ENCODE measurements at places on chromosomes 3 and 15.
A peak's percentile ranks its signal among the peaks of the same experiment; 100 is the strongest.

GRCh38 chr15:51444807-51445206, 103.4 kb downstream of the GLDN start:
- DNase-seq = no peak

DNA sequence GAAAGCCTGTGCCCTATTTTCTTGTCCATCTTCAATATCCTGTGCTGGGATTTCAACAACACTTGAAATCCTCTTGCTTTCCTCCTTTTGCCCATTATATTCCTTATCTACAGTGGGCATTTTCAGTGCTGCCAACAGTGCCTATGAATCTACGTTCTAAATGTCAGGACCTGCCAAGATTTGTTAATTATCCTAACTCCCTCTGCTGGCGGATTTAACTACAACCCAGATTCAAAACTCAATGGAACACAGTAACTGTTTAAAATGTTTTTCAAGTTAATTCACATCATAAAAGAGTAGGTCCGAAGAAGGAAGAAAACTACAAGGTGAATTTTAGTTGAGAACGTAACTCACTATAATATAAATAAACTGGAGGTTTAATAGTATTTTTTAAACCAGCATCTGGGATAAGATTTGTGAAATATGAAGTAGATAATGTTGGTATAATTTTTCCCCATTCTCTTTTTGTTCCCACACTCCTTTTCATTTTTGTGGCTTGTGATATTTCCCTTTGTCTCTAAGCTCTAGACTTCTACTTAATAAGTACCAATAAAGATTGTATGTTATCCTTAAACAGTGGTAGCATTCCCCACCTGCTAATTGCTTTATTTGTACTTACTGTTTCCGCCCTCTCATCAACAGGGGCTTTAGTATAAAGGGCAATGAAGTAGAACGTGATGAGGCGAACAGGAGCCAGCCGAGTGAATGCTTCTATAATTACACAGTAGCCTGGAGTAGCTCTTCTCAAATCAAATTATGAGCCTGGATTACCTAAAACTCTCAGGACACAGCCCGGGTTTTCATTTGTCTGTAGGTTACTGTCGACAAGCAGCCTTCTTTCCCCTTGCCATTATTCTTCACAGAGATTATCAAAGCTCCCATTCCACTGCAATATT, 302.5 kb upstream of the ATP11B start:
- no peak for DNase-seq

GRCh38 chr15:99963096-99963825, 230.0 kb upstream of the LYSMD4 start:
- DNase-seq = no peak

DNA sequence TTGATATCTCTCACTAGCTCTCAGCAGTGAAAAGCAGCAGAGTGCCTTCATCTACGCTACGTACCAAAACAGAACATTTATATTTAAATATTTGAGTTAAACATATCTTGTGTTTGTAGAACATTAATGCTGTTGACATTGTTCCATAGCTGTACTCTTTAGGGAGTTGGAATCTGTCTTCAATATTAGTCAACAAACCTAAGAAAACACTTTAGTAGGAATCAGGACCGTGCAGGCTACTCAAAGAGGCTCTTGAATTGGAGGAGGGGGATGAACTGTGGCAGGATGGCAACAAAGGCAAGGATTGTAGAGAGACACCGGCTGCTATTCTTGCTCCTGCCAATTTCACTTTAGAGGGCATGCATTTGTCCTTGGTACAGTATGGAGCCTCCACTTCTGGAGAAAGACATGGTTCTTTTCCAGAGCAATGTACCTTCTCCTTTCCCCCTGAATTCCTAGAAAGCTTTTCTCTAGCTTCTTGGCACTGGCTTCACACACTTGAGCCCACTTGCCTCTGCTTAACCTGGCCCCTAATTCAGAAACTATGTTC, 265.9 kb downstream of the CD47 start:
- no peak for DNase-seq

DNA sequence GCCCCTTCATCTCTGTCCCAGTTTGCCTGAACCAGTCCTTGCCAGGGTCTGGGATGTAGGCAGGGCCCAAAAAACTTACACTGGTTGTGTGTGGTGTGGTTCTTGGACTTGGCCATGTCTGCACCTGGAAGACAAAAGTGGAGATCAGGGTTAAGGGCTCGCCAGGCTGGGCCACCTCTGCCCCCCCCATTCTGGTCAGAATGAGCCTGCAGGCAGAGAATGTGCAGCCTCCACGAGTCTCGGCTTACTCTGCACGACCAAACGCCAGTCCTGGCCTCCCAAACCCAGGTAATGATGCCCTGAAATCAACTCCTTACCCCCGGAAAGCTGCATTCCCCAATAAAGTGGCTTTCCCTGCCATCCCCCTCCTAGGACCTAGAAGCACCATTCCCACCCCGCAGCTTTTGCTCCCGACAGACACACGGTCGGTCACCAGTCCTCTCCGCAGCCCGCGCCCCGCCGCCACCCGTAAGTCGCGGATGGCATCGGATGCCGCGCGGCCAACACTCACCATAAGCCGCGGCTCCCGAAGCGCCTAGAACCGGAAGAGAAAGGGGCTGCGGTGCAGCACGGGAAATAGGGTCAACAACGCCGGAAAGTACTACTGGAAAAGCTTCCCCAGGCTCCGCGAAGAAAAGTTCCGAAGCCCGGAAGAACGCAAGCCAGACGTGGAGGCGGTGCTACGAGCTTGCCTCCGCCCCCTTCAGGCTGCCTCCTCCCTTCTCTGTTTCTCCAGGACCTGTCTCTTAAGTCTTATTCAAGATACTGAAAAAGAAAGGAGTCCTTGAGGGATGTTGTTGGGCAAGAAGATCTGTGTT, at the start of gene RPL29:
Gene RPL29, minus strand, starts transcription at position 550 of the 818 bp plus-strand sequence. Its CDS starts 434 bp downstream, at position 116.
- DNase-seq = peak; percentile 97

DNA sequence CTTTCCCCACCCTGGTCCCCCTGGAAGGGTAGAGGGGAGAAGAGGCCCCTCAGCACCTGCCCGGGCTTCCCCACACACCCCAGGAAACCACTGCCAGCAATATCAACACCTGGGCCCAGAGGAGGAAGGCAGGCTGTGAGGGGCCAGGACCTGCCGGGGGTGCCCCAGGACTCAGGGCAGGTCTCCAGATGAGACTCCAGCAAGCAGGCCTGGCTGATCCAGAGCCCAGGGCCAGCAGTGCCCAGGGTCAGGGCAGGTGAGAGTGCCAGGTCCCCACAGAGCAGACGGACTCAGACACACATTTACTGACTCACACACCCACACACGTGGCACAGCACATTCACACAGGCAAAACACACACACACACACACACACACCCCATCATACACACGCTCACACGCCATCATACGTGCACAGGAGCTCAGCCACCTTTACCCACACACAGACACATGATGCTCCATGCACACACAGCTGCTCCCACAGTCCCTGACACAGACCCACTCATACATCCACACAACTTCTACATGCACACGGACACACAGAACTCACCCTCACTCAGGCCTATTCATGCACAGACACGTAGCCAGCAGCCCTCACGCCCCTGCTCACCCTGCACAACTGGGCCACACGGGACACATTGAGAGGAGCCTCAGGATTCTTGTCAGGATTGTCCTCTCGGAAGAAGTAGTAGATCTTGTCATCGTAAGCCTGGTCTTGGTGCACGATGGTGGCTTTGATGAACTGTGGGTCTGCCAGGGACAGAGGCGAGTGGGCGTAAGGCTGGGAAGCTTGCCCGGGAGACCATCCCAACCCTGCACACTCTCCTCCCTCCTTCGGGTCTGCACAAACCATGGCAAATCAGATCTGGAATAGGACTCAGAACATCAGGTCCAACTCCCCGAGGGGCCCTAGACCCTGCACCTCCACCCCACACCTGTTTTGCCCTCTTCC, 17.5 kb downstream of the SEMA7A start:
- DNase-seq = no peak

GRCh38 chr3:121243208-121243607, 302.6 kb downstream of the POLQ start:
- no peak for DNase-seq

- peak; percentile 76 for DNase-seq
Observed at GRCh38 chr3:150146991-150147761, 176.5 kb upstream of the PFN2 start.

DNA sequence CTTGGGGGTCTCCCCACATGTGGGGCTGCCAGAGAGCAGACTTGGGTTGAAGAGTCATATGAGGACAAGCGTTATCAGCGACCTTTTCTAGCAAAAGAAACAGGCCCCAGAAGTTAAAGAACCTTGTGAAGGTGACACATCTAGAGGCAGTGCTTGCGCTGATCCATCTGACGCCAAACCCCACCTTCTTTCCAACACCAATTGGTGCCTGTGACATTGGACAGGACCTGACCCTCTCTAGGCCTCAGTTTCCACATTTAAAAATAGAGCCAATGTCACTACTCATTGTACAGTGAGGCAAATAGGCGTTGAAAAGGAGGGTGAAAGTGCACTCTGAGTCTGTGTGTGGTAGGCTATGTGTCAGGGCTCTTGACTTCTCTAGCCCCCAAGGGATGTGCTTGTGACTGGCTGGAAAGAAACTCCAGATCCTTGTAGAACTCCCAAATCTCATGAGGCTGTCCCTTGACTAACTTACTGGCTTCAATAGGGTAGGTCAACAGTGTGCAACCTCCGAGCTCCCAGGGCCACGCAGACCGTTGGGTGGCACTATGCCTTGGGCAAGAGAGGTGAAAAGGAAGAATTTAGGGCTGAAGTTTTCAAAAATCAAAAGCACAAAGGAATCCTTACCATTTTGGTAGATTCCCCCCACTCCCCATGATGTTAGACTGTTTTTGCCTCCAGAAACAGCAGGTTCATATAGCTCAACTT, 666 bp upstream of the FAM219B start:
- no peak for DNase-seq

- no peak for DNase-seq
Observed at GRCh38 chr3:58082047-58082446, 73.8 kb downstream of the FLNB start.

DNA sequence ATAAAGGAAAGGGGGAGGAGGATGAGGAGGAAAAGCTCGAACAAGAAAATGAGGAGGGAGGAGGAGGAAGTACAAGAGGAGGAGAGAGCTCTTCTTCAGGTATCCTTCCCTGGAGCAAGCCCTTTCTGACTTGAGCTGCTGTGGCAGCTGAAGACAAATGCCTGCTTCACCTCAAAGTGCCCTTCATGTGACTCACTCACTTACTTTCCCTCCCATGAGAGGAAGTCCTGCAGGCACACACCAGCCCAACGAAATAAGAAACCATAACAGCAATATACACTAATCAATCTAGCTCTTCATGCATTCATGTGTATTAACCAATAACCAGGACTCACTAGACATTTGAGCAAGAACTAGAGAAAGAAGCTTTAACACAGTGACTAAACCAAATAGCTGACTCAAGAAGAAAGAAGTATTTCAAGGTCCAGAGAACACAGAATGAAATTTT, 251.9 kb downstream of the IGSF11 start:
- DNase-seq = no peak

DNA sequence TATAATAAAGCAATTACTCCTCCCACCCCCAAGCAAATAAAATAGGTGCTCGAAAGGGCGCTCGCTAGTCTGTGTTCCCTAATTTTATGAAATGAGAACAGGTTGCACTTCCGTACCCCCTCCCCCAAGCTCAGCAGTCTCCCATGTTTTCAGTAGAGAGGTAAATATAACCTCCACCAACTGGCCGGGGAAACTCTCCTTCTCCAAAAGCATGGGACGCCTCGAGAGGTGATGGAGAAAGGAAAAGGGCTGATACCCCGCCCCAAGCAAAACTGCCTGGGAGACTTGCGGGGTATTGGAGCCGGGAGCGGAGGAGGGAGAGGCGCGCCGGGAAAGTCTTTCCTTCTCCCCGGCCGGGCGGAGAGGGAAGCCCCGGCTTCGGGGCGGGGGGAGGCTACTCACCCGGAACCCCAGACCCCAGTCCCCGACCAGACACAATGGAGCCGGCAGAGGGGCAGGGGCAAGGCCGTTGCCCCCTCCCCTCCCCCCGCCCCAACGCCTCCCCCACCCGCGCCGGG, 605 bp downstream of the DCUN1D1 start:
- peak; percentile 45 for DNase-seq

DNA sequence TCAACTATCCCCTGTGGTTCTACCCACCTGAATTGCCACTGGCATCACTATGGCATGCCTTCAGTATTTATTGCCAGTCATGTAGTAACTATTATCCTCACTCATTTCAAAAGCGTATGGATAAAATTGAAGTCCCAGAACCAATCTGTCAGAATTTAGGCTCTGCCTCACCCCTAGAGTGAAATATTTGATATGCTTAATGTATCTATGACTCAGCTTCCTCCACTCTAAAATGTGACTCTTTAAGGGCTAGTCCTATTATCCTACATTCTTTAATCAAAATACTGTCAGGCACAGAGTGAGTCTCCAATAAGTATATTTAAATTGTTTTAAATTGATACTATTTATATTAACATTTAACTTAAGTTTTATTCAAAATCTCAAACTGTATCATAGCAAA, 27.6 kb downstream of the ARPP21 start:
- no peak for DNase-seq

DNA sequence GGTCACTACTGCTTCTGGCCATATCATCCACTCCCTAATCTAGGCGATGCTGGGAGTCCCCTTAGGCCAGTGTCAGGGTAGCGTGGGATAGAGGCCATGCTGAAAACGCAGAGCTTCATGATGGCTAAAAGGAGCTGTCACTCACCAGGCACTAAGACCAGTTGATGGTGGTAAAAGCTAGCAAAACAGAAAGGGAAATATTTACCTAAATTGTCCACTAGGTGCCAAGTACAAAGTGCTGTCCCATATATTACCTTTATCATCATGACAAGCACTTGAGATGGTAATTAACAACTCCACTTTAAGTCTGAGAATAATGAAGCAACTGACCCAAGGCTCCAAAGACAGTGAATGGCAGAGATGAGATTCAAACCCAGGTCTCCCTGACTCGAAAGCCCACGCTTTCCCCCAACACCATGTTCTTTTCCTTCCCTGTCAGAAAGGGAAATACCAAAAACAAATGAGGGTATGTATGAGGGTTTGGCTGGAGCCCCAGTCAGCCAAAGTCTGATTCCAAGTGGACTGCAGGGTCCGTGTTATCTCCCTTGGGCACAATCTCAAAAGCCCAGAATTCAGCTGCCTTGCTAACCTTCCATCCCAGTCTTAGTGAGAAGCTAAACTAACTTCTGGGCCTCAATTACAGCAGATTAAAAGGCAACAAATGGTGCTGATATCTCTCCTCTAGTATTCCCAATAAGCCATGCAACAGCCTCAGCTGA, 84.7 kb downstream of the RBPMS2 start:
- DNase-seq = no peak
